Right lung (tissue), 10 donors: ENCODE measurements at places on chromosomes 3 and 15. TPM values are rescaled to one million over a fixed set of nuclear protein-coding genes. Genes with fewer than 3 reads are reported as not detected.
A peak's percentile ranks its signal among the peaks of the same experiment; 100 is the strongest.

KCNMB2 gene
- polyA plus RNA-seq: 8.9 TPM

RLBP1 gene
- not detected for polyA plus RNA-seq

GADL1 gene
- polyA plus RNA-seq: 2.7 TPM

CCDC9B gene
- 8.2 TPM for polyA plus RNA-seq

GRCh38 chr3:114758831-114759699 is 388.0 kb downstream of the ZBTB20 start:
- DNase-seq: peak; percentile 47

FRMD5 gene
- polyA plus RNA-seq: 1.9 TPM

TKT gene
- polyA plus RNA-seq: 228 TPM

MFN1 gene
- 76.2 TPM for polyA plus RNA-seq

DNA sequence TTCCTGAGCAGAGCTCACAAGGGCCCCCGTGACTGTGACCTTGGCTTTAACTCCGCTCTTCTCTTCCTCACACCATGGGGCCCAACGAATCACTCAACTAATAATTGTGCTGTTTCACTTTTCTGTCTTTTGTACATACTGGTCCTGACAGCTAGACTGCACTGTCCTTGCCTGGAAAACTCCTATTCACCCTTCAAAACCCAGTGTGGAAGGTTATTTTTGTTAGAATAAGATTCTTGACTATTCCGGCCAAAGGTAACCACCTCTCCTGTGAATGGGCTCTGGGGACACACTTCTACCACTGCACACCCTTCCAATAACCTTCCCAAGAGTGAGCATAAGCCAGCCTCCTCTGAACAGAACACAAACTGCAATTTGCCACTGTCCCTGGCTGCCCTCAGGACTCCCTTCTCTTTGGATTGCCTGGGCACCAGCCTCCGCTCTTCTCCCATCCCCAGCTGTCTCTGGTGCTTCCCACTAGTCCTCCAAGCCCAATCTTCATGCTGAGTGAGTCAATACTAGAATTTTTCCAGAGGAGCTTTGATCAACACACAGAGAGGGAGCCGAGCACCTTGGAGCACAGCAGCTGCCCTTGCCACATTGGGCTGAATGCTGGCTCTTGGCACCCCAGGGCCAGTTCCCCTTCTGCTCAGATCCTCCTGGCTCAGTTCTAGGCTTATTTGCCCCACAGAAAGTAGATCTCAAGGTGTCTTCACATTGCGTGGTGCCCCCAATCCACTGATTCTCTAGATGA is 2.1 kb downstream of the SCN5A start:
- DNase-seq: no peak
